ENCODE measurements at places on chromosomes 2 and 18.

GRCh38 chr2:20796374-20796791 is 26.5 kb downstream of the LDAH start:
- no peak for DNase-seq

DNA sequence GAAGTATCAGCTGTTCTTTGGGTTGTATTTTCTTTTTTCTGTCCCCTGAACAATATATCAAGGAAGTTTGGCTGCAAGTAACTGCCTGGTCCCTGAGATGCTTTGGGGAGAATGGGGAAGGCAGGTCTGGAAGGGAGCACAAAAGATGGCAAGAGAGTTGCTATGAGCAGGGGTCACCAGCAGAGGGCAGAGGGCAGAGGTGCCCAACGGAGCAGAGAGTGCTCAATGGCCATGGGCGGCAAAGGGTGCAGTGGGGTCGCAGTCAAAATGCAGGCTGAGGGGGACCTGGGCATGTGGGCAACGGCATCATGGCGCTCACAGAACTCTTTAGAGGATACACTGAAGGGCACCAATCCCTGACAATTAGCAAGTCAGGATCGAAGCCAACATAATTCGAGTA is 107.7 kb upstream of the ATP8B1 start:
- no peak for DNase-seq

DNA sequence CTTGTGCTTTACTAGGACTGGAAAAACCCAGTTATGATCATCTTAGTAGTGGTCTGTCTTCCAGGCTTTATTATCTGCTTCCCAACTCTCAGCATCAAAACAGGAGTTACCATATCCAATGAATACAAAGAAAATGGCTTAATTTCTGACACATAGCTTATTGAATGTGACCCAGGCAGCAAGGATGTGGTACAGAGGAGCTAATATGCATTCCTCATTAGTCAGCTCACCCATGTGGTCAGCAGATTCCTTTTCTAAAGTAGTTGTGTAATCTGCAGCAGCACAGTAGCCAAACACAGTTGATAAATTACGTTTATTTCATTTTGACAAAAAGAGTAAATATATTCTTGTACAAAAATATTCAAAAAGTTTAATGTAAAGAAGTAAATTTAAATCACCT is 43.6 kb downstream of the TSPYL6 start:
- DNase-seq, result no peak

DNA sequence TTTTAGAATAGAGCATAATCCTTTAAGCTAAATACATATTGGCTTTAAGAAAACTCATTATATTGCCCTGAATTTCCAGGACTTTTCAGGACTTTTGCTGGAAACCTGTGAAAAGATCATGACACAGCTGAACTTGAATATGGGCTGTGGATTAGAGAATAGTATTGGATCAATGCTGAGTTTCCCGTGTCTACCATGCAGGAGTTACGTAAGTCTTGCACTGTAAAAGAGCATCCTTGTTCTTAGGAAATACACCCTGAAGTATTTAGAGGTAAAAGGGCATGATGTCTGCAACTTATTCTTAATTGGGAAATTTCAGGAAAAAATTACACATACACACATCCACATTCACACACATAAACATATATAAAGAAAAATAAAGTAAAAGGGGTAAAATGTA is 82.1 kb downstream of the ZFP36L2 start:
- no peak for DNase-seq

DNA sequence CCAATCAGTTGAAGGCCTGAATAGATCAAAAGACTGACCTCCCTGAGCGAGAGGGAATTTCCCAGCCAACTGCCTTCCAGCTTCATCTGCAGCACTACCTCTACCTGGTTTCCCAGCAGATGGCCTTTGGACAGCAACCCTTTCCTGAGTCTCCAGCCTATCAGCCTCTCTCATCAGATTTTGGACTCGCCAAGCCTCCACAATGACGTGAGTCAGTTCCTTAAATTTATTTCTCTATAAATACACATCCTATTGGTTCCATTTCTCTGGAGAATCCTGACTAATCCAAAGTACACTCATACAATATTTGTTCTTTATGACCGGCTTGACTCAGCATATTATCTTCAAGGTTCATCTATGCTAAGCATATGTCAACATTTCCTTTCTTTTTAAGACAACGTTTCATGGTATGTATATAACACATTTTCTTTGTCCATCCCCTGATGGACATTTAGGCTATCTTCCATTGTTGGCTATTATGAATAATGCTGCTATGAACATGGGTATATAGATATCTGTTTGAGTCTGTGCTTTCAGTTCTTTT is 294.6 kb downstream of the LRATD1 start:
- no peak for DNase-seq

DNA sequence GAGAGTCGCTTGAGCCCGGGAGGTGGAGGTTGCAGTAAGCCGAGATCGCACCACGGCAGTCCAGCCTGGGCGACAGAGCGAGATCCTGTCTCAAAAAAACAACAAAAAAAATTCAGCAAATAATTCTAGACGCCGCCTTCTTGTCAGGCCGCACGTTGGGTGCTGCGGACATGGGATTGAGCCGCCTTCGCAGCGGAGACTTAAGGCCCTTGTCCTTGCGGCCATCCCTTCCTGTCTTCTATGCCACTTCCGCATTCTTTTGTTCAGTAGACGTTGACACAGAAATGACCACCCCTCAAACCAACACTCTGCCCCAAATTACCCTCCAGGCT is 15.8 kb downstream of the PTPN18 start:
- DNase-seq, result no peak

DNA sequence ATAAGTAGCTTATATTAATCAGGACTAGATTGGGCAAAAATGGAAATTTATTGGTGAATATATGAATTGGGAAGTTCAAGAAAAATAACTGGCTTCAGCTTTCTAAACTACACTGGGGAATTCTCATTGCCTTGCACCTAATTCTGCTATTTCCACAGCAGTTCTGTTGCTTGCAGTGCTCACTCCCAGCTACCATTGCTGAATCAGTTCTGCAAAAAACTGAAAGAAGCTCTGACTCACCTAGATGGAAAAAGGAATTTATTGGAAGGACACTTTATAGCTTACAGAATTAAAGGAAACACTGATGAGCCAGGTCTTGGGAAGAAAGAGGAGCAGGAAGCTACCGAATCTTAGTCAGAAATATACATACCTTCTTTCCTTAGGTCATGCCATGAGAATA is 60.3 kb upstream of the ACVR1 start:
- no peak for DNase-seq

GRCh38 chr2:27023740-27024139 is 9.0 kb upstream of the TMEM214 start:
- DNase-seq, result no peak

DNA sequence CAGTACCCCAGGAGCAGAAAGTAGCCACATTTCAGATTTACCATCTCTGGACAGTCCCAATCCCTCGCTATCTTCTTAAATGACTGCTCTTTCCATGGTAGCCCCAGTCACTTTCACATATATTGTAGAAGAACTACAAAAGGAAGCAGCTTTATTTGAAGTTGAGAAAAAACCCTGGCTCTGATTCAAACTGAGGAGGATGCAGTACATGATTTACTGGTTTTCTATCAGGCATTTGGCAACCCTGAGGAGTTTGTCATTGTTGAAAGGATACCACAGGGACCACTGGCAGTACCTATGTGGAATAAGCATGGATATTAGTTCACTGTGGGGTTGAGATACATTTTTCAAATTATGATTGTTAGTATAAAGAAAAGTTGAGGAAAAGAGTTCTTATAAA is 640.9 kb upstream of the SETBP1 start:
- no peak for DNase-seq

DNA sequence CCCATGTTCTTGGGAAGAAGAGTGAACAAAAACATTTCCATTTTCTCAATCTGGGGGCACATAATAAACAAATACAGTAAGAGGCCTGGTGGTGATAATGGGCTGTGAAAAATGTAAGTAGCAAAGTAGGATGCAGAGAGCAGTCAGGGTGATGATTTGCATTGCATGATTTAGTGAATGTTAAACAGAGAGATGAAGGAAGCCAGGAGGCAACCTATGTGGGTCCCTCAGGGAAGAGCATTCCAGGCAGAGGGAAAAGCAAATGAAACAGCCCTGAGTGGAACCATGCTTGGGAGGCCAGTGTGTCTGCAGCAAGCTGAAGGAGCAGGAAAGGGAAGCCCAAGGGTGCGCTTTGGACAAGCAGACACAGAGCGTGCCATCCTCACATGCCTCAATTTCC is 5.4 kb downstream of the VIT start:
- DNase-seq, result no peak

DNA sequence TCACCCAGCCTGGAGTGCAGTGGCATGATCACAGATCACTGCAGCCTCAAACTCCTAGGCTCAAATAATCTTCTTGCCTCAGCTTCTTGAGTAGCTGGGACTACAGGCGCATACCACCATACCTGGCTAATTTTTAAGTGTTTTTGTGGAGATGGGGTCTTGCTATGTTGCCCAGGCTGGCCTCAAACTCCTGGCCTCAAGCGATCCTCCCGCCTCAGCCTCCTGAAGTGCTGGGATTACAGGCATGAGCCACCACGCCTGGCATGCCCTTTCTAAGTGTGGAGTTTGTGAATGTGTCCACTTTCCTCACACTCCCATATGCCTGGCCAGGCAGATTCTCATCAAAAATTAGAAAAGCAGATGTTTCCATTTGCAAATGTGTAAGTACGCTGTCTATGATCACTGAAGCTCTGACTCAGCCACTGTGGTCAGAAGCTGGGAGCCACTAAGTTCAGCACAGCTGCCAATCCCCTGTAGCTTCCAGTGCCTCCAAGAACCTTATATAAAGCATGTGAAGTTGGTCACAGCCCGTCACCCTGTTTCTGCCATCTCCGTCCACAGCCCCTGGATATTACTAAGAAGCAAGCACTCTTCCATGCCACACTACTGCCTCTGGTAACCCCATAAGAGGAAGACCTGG is 155.4 kb downstream of the FAM210A start:
- no peak for DNase-seq

Data from anterior cingulate cortex (tissue), 58 donors.